ENCODE measurements at places on chromosomes 5 and 9.

GRCh38 chr5:150210644-150211043 is 20.8 kb downstream of the SLC6A7 start:
- no peak for DNase-seq

- DNase-seq, result peak; percentile 40
Measured at GRCh38 chr9:113520109-113520642, 56.6 kb downstream of the RGS3 start.

- DNase-seq, result no peak
Measured at GRCh38 chr9:81656871-81657337, 32.4 kb downstream of the TLE1 start.

- no peak for DNase-seq
Measured at GRCh38 chr5:11383506-11384095, 520.6 kb downstream of the CTNND2 start.

- no peak for DNase-seq
Measured at GRCh38 chr5:79850941-79851340, 140.1 kb downstream of the MTX3 start.

DNA sequence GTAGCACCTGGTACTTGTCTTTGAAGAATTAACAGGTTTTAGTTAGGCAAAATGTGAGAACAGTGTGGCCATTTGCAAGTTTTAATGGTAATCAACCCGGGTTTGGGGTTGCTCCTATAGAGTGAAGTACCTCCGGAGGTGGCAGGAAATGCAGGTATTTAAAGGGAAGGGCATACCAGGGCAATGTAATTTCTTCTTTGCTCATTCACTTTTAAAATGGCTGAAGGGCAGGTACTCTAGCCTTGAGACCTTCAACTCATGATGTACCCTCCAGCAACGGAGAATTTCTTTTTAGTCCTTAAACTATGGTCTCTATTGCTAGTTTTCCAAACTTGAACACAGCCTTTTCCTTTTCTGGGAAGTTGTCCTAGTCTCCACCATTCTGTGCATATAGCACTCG is 1.3 kb upstream of the HSPA4 start:
- DNase-seq, result no peak

DNA sequence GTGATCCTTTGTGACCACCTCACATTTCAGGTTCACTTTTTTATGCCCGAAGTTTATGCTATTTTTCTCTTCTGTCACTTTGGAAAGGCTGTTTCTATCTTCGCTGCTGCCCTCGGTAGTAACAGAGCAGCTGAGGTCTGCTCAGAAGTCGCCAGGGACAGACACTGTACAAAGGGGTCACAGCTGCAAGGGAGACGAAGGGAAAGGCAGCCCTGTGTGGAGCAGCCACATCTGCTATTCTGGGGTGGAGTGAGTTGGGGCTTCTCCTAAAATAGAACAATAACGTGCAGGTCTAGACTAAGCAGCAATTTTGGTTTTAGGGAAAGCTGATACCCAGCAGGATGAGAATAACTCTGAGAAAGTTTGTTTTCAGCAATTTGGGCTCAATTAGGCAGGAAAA is 72.5 kb downstream of the ACTL7B start:
- DNase-seq, result no peak

DNA sequence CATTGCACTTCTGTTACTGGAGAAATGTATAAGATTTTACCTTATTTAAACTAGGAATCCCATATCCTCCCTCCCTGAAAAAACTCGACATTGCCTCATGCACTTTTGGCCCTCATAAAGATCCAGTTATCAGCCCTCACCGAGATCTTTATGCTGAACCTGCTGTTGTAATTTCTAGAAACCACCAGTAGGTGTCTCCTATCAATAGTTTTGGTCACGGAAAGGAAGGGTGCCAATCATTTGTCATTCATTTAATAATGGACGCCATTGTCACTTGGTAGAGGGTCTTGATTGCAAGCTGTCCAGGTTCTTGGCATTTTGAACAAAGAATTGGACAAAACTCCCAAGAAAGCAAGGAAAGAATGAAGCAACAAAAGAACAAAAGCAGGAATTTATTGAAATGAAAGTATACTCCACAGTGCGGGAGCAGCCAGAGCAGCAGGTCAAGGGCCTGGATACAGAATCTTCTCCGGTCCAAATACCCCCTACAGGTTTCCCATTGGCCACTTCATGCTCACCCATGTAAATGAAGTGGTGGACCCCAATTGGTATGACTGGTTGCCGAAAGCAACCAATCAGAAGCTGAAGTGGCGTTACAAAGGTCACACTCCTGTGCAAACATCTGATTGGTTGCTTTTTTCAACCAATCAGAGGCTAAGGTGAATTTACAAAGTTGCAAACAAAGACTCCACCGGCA is 524.3 kb downstream of the PSAT1 start:
- DNase-seq, result no peak

DNA sequence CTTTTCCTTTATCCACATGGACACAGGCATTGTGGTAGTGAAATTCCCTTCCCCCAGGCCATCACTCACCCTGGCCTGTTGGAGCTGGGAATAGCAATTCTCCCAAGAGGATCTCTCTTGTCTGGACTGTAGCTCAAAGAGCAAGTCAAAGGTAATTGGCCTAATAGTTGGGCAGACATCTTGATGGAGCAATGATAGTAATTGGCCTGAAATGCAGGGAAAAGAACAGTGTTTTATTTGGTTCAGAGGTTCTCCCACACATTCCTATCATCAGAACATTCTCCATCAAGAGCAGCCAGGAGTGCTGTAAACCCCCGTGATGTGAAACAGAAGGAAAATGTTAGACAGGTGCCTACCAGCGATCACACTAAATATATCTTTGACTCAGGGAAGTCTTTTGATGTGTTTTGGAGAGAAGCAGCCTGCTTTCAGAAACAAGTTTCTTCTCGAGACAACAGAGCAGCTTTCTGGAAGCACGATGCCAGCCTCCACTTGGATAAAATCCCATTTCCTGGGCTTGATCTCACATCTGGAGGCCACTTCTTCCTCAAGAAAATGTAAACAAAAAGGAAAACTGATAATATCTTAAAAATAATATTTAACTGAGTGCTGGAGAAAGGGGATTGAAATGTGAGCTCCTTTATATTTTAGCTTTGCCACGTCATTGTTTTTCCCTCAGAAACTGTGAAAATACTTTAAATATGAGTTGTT is 198.1 kb upstream of the WWC1 start:
- DNase-seq, result no peak

- no peak for DNase-seq
Measured at GRCh38 chr5:148374690-148375360, 8.9 kb upstream of the FBXO38 start.

DNA sequence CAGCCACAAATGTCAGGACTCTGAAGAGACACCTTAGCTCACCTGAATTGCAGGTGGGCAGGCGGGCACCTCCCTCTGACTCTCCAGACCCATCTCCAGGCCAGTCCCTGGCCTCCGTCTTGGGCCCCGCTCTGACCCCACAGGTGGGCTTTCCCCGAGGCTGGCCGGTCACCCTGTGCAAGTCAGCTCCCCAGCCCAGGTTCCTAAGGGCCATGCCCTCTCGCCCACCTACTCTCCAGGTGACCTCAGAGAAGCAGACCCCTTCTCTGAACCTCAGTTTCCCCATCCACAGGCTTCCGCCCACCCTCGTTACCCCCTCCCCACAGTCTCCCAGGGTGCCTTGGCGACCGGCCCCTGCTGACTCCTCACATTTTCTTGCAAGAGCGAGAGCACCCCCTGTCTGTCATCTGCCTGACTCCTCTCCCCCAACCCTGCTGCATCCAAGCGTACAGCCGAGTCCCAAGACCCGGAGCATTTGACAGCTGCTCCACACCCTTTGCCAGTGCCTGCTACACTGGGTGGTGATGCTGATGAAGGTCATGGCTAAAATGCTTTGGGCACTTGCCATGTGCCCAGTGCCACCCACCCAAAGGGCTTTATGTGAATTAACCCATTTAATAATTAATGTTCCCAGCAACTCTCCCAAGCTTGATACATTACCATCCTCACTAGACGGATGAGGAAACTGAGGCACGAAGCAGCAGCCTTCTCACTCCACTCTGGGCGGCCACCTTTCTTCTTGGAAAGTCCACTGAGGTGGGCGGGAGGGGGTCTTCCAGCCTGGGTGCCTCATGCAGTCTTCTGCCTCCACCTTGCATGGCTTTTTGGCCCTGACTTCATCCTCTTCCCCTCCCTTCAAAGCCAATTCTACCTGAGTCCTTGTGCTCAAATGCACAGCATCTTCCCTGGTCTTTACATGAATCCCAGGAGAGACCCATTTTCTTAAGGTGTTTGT is 51.1 kb upstream of the ORM1 start:
- DNase-seq, result no peak

- no peak for DNase-seq
Measured at GRCh38 chr9:108142504-108143201, 653.1 kb upstream of the KLF4 start.

DNA sequence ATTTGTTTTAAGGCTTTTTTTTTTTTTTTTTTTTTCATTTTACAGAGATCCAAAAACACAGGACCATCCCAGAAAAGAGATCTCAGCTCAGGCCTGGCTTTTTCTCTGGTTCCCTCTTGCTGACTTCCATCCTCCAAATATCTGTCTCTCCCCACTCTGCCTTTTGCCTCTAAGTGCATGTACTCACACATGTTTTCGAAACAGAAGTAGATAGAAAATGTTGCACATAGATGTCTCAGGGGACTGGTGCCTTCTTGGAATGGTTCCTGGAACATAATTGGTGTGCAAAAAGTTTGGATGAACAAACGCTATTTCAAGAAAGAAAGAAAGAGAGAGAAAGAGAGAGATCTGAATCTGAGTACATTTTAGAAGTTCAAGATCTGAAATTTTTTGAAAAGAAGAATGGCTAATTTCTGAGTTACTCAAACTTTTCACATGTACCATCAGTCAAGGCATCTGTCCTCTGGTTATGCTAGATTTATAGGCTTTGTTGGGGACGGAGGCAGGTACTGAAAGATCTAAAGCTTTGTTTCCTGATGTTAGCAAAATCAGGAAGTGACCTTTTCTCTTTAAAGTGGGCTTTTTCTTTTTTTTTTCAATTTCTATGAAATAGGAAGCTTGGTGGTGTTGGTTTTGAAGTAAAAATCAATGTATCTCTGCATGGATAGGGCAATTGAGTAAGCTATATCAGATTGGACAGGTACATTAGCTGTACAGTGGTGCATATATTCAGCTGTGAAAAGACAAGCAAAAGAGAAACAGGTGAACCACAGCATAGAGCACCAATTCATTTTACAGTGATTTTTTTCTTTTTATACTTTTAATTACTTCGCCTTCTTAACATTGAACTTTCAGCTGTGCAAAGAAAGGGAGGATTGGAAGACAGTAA is 8.5 kb upstream of the TNFSF8 start:
- no peak for DNase-seq

DNA sequence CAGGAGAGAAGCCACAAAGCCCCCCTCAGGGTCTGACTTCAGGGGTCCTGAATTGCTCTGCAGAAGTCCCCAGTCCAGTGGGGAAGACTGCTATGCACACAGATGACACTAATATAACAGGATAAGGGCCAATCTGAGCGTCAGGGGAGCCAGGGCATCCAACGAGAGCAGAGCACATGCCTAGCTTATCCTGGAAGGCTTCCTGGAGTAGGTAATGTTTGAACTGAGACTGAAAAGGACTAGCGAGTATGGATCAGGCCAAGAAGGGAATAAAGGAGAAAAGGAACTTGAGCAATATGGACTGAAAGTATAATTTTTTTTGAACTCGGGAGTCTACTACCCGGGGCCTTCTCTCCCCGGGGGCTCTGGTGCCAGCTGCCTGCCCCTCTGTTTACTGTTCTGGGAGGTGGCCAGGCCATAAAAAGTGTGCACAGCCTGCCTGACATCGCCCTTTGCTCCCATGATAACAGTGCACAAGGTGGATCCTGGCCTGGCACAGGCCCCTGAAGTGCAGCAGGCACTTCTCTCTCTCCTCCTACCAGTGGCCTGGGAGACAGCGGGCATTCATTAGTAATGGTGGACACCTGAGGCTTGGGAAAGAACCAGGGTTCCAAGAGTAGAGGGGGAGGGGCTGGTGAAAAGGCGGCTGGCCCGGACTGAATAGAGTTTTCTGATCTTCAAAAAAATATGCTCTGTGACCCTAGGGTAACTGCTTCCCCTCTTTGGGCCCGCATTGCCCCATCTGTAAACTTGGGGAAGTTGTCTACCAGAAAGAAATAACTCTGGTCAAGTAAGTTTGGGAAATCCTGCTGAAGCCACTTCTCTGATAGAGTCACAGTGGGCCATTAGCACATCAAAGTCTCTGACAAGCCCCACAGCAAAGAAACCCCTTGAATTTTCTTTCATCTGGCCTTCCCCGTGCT is 4.6 kb upstream of the SLC6A7 start:
- DNase-seq, result no peak

DNA sequence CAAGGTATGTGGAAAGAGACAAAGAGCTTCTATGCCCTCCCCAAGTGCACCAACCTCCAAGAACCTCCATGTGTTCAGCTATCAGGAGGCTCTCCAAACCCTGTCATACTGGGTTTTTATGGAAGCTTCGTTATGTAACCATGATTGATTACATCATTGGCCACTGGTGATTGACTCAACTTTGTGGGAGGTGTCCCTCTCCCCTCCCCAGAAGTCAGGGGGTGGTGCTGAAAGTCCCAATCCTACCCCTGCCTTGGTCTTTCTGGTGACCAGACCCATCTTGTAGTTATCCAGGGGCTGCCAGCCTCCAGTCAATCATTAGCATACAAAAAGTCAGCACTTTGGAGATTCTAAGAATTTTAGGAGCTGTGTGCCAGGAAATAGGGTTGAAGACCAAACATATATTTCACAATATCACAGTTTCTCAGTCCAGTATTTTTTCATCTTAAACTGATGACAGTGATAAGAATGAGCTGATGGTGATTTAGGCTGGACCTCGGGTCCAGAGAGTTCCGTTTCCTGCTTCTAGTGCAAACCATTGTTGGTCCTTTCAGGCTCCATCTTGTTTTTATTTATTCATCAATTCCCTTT is 27.3 kb upstream of the FANCC start:
- no peak for DNase-seq

- DNase-seq, result no peak
Measured at GRCh38 chr5:39475159-39475571, 50.4 kb upstream of the DAB2 start.

- DNase-seq, result no peak
Measured at GRCh38 chr5:171355302-171355724, 32.3 kb upstream of the NPM1 start.

GRCh38 chr9:2919347-2919746 is 75.5 kb upstream of the PUM3 start:
- no peak for DNase-seq

DNA sequence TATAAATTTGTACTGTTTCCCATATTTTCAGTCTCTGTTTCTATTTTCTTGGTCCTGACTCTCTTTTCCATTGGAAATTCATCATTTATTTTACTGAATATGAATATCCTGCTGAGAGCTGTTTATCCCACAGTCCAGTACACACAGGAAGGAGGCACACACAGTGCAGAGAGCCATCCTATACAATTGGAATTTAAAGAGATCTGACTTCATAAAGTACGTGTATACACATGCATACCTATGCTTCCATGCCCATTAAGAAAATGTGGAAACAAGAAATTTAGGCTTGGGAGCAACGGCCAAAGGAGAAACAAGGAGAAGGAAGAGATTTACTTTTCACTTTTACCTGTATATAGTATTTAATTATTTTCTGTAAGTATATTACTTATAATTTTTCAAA is 99.2 kb downstream of the NFIB start:
- DNase-seq, result no peak
